ENCODE measurements at places on chromosomes 16 and 17. TPM values are rescaled to one million over a fixed set of nuclear protein-coding genes. Genes with fewer than 3 reads are reported as not detected.

DNA sequence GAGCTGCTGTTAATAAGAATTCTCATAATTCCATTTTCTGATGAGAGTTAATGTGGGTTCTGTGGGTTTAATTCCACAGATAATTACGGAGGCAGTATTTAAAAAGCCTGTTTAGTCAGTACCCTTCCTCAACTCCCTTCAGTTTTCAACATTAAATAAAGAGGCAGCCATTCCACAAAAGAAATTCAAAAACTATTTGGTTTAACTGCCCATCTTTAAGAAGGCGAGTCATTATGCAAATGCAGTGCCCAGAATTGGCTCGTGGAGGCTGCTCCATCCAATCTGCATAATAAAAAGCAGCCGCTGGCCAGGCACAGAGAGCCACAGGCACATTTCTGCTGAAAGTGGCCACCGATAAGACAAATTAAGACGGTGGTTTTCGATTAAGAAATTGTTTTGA, 194.4 kb upstream of the TOX3 start:
- DNase-seq, result no peak

DNA sequence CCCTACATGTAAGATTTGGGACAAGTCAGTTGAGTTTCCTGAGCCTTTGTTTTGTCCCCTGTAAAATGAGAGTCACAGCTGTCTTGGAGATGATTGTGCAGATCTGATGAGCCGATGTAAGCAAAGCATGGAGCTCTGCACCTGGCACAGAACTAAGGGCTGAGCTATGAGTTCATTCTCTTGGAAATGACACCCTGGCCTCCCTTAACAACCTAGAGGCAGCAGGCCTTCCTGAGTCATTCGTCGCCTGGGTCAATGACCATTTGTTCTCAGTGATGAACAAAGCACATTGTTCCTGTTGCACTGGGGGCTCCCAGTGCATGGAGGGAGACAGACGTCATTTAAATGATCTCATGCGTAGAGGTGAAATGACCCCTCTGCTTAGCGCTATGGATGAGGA, 62.8 kb upstream of the GCSH start:
- no peak for DNase-seq

DNA sequence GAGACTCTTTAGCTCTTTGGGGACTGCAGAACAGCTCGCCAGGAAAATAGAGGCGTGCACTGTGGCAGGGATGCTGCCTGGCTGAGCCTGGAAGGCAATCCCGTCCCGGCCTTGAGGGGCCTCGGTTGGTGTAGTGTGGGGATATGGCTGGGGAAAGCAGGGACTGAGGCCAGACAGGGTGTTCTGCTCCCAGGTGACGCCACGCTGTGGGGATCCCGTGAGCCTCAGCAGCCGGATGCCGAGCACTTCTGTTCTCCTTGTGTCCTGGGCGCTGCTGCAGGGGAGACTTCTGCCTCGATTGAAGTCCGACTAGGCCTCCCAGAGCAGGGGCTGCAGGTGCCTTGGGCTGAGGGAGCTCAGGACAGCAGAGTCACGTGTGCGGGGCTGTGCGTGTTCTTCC, 72.6 kb downstream of the BANP start:
- no peak for DNase-seq

DNA sequence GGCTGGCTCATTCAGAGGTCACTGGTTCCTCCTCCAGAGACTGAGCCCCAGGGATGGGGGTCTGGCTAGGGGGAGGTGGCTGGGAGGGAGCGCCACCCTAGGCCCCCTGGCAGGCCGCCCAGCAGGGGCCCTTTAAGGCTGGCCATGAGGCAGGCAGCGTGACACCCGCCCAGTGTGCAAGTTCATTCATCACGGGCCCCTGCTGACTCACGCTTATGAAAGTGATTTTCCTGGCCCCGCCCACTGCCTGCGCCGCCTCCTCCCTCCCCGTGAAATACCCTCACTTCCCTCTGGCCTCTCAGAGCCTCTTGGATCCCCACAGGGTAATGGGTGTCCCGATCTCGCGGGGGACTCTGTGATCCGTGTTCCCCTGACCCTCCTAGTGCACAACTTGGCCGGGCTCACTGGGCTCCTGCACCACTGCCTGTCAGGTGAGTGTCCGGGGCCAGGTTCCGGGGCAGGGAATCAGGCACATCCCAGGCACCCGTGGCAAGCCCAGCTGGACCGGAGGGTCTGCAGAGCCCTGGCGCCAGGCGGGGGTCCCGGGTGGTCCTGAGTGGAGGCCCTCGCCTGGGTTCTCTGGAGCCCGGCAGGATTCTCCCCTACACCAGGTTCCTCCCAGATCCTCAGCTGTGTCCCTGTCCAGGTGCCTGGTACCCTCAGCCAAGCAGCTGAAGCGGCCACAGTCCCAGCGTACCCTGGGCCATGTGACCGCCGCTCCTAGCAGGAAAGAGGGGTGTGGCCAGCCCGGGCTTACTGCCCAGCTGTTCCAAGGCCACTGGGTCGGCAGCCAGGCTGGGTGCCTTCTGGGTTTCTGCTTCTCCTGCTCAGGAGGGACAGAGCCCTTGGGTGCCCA, at the start of gene OSGIN1:
Gene OSGIN1, plus strand, starts transcription at position 301 of the 856 bp plus-strand sequence. CDS start 4,432 bp downstream, outside the sequence.
- DNase-seq, result peak; percentile 66

DNA sequence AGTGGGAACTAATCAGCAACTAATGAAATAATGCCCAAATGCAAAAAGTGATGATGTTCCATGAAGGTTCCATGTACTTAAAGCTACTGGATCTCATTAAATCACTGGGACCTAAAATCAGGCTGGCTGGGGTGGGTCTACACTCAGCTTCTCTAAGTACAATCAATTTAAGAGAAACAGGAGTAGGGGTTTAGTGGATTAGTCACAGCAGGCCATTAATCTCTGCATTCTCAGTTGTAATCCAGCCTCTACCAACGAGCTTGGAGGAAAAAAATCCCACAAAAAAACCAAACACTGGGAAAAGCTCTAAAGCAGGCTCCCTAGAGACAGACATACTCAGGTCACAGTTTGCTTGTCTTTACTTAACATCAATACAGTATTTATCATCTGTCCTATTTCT, 15.0 kb downstream of the CA10 start:
- DNase-seq, result no peak

GRCh38 chr16:79451196-79451816, 149.2 kb downstream of the MAF start:
- no peak for DNase-seq

DNA sequence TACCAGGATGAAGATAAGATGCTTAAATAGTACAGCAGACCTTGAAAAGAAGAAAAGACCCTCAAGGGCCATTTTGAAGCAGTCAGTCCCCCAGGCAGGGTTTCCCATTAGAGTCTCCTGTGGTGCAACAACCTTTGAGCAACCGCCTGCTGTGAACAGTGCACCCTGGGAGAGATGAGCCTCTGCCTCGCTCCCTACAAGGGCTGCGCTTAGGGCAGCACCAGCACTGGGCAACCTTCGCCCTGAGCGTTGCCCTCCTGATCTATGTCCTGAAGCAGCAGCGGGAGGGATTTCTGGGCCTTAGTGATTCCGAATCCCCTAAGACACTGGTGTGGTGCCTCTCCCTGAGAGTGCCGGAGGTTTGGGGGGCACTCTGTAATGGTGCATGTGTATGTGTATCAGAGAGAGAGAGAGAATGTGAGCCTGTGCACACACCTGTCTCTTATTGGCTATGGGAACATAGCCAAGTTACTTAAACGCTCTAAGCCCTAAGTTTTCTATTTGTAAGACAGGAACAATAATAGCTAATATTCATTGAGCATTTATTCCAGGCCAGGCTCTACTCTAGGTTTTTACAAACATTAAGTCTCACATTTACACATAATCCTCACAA, 25.2 kb upstream of the ABCC12 start:
- no peak for DNase-seq

GRCh38 chr16:54080524-54081008, 206.0 kb downstream of the IRX3 start:
- no peak for DNase-seq

- DNase-seq, result no peak
Measured at GRCh38 chr17:49926886-49927285, 42.1 kb upstream of the DLX4 start.

GRCh38 chr17:68057531-68057952, 22.0 kb downstream of the KPNA2 start:
- no peak for DNase-seq

- DNase-seq, result no peak
Measured at GRCh38 chr16:82083710-82084353, 48.8 kb downstream of the HSD17B2 start.

DNA sequence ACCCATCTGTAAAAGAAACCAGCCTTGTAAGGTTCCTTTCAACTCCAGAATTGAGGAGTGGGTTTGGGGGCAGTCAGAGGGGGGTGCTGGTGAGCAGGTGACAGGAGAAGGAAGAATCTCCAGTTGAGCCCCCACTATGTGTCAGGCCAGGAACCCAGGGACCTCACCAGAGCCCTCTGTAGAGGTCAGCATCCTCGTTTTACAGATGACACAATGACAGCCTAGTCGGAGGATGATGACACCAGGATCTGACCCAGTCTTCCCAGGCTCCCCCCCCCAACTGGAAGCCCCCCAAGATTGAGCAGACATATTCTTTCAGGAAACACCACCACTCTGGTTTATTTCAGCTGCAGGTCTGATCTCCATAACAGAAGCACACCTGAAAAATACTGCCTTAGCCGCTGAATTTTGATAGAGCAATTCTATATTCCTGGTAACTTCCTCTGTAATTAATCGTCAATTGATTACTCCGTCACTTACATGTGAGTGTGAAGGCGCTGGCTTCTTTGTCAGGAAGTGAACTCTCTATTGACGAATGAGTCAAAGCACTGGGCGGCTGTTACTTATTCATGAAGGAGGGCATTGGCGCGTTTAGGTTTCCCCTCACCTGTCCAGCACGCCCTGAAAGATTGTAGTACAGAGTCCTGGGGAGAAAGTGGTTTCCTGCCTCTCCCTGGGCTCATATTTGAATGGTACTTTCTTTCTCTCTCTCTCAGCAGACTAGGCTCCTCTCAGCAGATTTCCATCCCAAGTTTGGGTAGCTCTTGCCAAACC, 21.2 kb downstream of the SOCS3 start:
- DNase-seq, result no peak

GRCh38 chr17:67246653-67247415, 1.8 kb upstream of the HELZ start:
- DNase-seq, result no peak

GRCh38 chr16:30086291-30087140, 5.2 kb downstream of the TBX6 start:
- DNase-seq, result no peak

DNA sequence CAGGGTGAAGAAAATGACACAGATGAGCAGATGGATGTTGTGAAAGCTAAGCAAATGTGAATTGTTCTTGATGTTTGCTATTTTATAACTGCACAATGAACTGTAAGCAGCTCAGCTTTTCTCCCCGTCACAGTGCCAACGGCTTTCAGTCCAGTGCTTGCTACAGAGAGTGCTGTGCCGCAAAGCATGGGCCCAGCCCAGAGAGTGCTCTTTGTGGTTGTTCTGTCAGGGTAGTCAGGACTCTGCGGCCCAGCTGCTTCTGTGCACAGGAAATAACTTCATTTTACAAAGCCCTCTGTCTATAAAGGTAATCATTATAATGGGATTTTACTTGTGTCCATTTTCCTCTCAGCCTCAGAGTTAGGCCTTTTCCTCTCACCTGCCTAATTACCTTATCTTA, 39.1 kb downstream of the CDRT15 start:
- no peak for DNase-seq

Gene ENGASE
- 21.1 TPM for polyA plus RNA-seq

Gene HP
- polyA plus RNA-seq, result 1.3 TPM

Gene TP53TG3C
- polyA plus RNA-seq, result not detected

All from right lung (tissue), 10 donors.